DMS153 (cell line): ENCODE measurements at places on chromosomes 12 and 14.

DNA sequence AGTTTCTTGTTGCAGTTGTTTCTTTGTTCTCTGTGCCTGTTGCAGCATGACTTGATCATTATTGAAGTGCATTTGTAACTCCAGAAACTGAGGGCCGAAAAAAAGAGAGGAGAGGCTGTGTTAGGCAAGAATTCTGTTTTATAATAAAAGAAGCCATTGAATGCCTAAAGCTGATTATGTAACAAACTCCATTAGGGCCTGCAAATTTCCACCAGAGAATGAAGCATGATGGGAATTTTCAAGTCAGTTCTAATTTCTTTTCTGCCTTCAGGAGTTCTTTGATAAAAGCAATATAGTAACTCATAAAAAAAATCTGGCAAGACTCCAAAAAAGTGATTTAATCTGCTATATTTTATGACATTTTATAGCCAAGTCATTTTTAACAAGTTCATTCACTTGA lies 156.7 kb upstream of the RASSF8 start:
- DNase-seq = no peak

GRCh38 chr12:47302111-47302671 lies 222.4 kb upstream of the AMIGO2 start:
- no peak for DNase-seq

DNA sequence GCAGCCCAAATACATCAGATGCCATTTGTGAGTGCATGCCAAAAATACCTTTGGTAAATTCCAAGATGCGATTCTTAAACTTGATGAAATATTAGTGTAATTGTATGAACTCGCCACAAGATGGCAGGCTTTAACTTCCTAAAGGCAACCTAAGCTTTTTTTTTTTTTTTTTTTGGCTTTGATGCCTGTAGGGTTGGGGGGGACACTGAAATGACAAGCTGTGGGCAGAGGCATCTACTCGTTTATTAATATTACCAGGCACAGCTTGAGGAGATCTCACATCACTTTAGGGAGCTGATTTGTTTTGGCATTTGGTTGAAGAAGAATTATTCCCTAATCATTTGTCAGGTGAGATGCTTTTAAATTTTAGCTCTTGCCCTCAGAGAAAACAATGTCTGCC lies 126.7 kb upstream of the CCDC196 start:
- peak; percentile 40 for DNase-seq

- peak; percentile 0 for DNase-seq
Observed at GRCh38 chr14:86357876-86358275, 827.9 kb downstream of the FLRT2 start.

DNA sequence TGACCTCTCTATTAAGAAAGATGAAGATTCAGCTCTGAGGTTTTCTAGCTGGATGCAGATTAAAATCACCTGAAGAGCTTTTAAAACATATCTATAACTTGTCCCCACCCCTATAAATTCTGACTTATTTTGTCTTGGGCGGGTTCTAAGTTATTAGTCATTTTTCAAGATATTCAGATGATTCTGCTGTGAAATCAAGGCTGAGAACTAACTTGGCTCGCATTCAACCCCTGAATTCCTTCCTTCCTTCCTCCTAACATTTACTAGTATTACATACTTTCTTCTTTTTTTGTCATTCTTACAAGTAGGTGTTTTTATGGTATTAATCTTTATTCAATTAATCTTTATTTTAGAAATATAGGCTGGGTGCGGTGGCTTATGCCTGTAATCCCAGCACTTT lies 55.4 kb downstream of the SSPN start:
- no peak for DNase-seq

DNA sequence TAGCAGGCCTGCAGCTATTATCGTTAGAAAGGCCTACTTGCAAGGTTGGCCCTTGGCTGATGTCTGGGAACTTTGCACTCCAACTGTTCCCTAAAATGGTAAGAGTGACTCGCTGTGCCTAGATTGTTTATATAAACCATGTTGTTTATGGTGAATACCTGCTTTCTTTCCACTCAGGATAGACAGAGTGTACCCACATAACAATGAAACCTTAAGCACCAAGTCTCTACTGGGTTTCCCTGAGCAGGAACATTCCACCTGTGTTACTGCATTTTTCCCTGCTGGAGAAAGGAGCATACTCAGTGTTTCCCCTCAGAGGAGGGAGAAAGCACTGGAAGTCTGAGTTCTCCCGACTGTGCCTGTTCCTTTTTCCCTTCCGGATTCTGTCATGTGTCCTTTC lies 32.8 kb downstream of the ERP29 start:
- DNase-seq = no peak

GRCh38 chr14:104689109-104689880 lies at the start of gene INF2:
TSS of gene INF2 (plus strand) at chr14:104689618. CDS start at chr14:104701366, 11,748 bp downstream.
- no peak for DNase-seq

- no peak for DNase-seq
Observed at GRCh38 chr12:40262657-40263056, 37.9 kb downstream of the LRRK2 start.

GRCh38 chr14:20617138-20618003 lies 24.1 kb downstream of the OR6S1 start:
- DNase-seq = no peak

DNA sequence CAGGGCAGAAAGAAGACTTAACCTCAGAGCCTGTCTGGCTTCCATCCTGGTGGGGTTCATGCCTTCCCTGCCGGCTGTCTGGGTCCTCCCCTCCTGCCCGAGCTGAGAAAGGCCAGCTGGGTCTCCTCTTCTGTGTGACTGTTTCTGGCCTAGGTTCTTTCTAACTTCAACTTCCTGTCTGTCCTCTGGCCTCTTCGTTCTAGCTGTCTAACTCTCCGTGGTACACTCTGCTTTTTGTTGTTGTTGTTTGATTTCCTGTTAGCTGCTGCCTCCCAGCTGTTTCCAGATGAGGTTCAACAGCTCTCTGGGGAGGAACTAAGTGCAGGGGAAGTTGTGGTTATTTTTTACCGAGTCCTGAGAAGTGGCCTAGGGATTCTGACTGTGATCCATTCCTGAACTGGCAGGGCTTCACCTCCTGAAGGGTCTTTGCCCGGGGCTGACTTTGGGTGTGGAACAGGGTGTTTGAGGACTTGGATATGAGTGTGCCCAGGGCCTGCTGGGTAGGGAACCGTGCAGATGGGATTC lies 3.2 kb downstream of the MLXIP start:
- DNase-seq = peak; percentile 22

GRCh38 chr14:103734081-103734888 lies 18.7 kb downstream of the ZFYVE21 start:
- no peak for DNase-seq

DNA sequence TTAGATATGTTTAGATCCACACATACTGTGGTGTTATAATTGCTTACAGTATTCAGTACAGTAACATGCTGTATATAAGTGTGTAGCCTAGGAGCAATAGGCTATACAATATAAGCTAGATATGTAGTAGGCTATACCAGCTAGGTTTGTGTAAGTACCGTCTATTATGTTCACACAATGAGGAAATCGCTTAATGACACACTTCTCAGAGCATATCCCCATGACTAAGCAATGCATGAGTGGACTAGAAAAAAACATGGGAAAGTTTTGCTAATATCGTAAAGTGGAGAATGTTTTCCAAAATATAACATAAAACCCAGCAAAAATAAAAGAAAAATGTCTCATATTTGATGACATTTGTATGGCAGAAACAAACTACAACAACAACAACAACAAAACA lies 27.3 kb downstream of the AKAP3 start:
- peak; percentile 23 for DNase-seq

- no peak for DNase-seq
Observed at GRCh38 chr12:20096430-20096829, 271.9 kb upstream of the PDE3A start.

DNA sequence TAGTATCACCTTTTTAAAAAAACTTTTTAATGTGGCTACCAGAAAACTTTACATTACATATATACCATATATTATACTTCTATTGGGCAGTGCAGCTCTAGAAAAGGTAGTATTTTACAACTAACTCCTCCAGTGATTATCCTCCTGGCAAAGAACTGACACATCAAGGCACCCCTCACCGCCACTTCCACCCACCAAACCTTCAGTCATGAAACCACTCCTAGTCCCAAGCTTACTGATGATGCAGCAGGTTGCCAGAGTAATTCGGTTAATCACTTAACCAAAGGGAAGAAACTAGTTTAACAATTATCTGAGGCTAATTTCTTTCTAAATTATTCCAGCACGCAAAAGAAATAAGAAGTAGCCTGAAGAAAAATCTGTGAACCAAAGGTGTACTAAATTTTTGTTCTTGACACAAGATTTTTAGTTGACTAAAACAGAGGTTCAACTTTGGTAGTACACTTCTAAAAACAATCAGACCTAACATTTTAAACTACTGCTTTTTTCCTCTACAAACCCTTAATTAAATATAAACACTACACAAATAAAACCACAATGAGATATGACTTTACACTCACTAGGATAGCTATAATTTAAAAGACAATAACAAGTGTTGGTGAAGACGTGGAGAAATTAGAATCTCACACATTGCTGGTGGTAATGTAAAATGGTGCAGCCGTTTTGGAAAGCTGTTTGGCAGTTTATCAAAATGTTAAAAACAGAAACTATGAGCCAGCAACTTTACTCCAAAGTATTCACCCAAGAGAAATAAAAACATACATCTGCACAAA lies 16.7 kb downstream of the SPPL3 start:
- DNase-seq = no peak

- DNase-seq = no peak
Observed at GRCh38 chr12:31820832-31821231, 92.0 kb upstream of the AMN1 start.

GRCh38 chr14:24815543-24815942 lies 181.6 kb upstream of the GZMB start:
- no peak for DNase-seq

DNA sequence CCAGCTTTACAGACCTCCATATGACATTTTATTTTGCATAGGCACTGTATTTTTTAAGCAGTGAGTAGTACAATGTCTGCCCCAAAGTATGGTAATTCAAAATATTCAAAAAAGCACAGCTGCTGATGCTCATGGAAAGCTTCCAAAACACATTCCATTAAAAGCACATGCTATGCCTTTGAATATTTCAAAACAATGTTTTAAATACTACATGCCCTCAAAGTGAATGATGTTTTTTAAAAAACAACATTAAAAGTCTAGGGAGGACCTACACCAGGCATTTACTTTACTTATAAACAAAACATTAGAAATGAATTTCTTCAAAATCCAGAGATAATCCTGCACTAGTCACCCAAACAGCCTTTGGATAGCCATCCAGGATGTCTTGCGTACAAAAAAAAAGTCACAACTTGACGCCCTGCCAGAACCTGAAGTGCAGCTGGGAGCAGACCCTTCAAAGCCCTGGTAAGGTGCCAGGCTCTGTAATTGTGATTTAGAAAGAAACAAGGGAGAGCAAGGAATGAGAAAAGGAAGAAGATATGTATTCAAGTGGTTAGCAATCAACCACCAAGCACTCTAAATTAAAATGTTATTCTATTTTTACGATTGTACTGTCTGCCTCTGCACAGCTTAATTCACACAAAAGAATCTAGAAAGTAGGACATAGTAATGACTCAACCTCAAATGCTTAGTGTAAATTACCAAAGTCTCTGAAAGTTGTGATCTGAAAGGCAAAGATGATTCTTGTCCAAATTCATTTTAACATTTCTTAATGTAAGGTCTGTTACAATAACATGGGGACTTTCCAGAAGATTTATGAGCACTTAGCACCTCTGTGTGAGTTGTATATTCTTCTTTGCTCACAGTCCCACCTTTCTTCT lies 31.9 kb downstream of the CEP83 start:
- DNase-seq = no peak

DNA sequence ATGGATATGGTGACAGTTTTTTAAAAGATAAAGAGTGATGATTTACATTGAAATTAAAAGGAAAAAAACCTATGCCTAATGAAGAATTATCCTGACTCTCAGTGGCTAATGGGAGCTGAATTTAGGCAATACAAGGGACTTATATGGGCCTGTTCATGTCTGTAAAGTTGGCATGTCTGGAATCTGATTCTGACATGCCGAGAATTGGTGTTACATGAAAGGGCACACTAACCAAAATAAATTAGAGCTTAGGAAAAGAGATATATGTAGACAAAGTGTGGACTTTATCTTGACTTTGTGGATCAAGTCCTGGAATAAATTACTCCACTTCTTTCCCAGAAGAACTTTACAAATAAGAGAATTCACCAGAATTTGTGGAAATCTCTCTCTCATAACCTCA lies 1.1 kb downstream of the TDG start:
- no peak for DNase-seq

- DNase-seq = no peak
Observed at GRCh38 chr14:100674428-100674827, 52.3 kb upstream of the DLK1 start.

- DNase-seq = no peak
Observed at GRCh38 chr14:94671870-94672444, 59.8 kb downstream of the SERPINA3 start.

- DNase-seq = no peak
Observed at GRCh38 chr12:105671720-105672119, 341.2 kb downstream of the C12orf75 start.

DNA sequence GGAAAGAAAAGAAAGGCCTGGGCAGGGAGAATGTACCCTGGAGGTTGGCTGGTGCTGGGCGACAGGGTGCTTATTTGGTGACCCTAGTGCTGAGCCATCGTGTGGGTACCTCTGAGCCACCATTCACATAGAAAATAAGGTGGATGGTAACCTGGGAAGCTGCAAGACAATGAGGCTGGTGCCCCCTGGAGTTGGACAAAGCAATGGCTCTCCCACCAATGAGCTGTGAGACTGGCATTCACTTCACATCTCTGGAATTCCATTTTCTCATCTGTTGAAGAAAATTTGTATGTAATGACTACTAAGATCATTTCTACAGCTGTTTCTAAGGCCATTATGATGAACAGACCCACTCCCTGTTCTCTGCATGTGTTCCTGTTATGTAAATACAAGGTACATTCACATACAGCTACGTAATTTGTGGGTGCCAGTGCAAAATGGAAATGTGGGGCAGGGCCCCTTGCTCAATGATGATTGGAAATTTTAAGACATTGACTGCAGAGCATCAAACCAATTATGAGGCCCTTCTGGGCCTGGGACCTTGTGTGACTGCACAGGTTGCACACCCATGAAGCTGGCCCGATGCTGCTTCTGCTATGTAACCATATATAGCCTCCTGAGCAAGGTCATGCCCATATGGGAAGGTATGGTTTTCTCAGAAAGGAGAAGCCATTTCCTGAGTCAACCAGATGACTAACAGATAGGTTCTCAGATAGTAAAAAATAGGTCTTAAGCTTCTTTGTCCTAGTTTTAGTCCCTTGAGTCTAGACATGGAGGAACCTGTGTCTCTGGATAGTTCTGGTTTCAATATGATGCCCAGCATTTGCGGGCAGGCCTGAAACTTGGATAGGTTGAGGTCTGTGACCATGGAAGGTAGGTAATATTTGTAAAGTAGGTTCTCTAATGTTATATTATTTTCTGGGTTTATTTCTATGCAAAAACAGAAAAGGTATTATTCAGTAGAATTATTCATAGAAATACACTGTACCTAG lies 63.4 kb upstream of the IGF1 start:
- no peak for DNase-seq

GRCh38 chr14:92631098-92631497 lies 117.3 kb downstream of the LGMN start:
- DNase-seq = no peak

GRCh38 chr14:69346710-69347109 lies 51.4 kb downstream of the ERH start:
- DNase-seq = no peak
